ENCODE measurements at places on chromosomes 6 and 20.

DNA sequence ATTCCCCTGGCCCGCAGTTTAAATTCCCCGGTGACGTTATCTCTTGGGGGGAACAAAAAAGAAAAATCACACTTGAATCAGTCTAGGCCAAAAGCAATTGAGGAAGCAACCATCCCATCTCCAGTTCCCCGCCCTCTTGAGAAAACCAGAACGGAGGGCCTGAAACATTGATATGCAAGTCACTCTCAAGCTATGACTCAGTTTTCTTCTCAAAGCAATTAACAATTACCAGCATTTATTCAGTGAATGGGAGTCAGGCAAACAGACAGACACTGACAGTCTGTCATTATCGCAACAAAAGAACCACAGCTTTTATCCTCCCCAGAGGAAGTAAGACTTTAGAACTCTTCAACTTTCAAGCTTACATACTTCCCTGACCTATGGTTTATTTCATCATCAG, 100.9 kb downstream of the OPRM1 start:
- DNase-seq: no peak

- peak; percentile 30 for DNase-seq
Observed at GRCh38 chr6:153210083-153210482, 79.0 kb upstream of the RGS17 start.

GRCh38 chr6:140828856-140829255, 1303.9 kb upstream of the GJE1 start:
- DNase-seq: no peak

- peak; percentile 42 for DNase-seq
Observed at GRCh38 chr6:138088326-138088762, 18.9 kb downstream of the PERP start.

- DNase-seq: no peak
Observed at GRCh38 chr6:25640891-25641290, 11.1 kb upstream of the SCGN start.

DNA sequence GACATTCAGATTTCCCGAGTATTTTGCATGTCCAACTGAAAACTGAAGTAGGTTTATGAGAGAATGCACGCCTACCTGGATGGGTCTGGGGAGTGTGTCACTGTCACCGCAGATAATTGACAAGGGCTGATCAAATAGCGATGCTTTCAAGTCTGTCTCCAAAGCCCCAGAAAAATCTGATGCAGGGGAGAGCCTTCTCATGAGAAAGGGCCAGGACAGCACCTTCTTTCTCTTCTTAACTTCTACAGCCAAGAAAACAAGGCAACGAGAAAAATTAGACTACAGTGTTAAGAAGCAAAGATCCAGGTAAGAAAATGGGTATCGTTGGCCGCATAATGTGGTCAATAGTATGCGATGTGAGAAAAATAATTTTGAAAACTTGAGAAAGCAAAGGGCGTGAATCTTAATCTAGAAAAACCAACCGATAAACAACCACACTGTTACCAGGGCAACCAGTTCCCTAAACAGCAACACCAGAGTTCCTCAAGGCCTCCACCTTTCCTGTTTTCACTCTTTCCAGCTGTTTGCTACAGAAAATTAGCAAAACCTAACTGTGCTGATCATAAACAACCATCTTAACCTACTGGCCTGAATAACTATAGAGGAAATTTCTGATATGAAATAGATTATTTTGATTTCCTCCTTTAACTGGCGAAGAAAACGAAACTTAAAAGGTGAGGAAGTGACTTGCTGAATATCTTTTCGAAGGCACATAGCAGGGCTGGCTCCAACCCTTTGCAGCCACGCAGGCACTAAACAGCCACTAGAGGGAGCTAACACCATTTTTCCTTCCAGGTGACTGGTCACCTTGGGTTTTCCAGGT, 2.6 kb downstream of the TAGAP start:
- DNase-seq: no peak

DNA sequence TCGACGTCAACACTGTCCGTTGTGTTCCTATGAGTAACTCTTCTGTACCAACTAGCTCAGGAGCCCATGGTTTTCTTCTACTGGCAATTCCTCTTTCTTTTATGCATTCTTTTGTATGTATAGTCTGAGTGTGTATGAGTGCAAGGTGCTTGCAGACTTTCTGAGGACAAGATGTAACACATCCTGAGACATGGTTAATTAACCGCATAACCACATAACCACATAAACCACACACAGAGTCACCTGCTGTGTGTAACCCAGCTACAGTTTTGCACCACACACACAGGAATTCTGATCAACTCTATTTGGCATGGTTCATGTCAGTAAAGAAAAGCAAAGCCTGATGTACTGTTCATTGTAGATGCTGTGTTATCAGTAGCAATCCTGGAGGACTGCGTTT, 98.6 kb downstream of the DACT2 start:
- DNase-seq: no peak

- no peak for DNase-seq
Observed at GRCh38 chr6:148240861-148241477, 101.7 kb upstream of the SASH1 start.

GRCh38 chr20:57066126-57066900, 200.1 kb downstream of the BMP7 start:
- DNase-seq: peak; percentile 20

GRCh38 chr6:28720357-28721231, 194.9 kb downstream of the GPX5 start:
- DNase-seq: no peak

- no peak for DNase-seq
Observed at GRCh38 chr6:13427801-13428582, 59.4 kb downstream of the GFOD1 start.

DNA sequence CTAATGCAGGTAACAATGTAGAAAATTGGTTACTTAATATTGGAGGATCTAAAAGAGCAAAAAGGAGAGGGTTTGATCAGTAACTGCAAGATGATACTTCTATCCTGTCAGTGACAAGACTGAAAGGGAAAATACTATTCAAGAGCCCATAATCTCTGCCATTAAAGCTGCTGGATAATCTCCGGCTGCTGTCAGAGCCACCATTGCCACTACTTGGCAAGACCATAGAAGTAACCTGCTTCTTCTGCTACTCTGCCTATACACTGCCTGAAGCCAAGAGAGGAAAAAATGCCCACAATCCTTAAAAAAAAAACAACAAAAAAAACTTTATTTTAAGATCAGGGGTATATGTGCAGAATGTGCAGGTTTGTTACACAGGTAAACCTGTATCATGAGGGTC, 386.5 kb upstream of the ID4 start:
- DNase-seq: no peak

GRCh38 chr6:43517505-43518357, 842 bp downstream of the POLR1C start:
- no peak for DNase-seq

DNA sequence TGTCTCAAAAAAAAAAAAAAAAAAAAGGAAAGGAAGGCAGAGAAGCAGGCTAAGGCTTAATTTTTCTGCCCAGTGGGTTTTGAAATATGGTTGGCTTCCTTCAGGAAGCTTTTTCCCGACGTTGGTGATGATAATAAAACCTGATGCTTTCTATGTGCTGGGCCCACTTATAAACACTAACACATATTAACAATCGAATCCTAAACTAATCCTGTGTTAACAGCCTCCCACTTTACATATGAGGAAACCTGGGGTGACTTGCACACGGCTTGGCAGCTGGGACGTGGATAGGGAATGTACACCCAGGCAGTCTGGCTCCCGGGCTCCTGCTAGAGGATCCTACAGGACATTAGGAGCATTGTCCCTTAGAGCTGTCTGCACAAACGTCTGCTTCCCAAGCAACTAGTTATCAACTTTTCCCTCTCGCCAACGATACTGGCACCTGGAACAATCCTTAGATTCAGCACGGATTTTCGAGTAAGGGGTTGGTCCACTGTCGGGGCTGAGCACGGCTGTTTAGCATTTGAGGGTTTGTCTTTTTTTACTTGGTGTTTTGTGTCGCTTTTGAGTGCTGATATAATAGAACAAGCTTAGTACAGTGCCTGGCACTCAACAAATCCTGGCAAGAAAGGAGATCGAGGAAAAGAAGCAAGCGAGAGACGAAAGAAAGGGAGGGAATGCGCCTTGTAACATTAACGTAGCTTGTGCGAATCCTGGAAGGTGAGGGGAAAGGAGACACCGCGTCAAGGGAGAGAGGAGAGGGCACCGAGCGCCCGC, 622 bp upstream of the KIZ start:
- peak; percentile 10 for DNase-seq

DNA sequence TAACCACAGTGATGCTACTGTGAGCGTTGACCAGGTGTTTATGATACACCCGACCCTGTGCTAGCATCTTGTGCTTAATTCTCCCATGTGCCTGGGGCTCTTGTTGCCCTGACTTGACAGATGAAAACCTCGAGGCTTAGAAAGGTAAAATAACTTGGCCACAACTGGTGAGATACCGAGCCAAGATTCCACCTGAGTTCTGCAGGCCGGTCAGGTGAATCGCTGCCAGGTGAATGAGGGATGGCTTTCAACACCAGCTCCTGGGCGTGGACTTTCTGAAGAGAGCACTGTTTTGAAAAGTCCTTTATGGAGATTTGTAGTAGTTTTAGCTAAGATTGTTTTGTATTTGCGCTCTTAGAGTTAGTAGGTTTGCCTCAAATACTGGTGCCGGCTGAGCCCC, 12.2 kb upstream of the ZNF831 start:
- no peak for DNase-seq

DNA sequence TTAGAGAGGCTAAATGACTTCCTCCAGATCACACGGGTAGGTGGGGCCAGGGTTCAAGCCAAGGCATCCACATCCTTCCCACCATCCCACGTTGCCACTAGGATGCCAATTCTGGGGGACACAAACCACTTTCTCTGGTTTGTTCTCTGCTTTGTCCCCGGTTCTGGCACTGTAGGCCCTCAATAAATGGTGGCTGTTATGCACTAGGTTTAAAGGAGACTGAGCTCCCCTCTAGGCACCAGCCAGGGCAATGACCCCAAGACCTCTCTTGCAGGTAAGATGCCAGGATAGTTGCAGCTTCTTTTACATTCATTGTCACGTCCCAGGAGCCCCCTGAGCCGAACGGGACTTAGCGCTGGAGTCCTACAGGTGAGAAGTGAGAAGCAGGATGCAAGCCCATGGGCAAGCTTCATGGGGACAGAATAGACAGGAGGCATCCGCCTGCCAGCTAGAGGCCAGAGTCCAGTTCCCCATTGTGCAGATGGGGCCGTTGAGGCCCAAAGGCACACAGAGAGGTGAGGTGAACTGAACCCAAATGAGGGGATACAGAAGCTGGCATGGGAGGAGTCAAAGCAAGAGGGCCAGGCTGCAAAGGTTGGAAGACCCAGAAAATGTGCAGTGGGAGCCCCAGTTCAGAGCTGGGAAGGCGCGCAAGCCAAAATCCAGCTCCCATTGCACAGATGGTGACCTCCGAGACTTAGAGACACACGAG, 677 bp downstream of the PXMP4 start:
- no peak for DNase-seq

- DNase-seq: no peak
Observed at GRCh38 chr6:164166996-164167395, 752.5 kb downstream of the QKI start.

DNA sequence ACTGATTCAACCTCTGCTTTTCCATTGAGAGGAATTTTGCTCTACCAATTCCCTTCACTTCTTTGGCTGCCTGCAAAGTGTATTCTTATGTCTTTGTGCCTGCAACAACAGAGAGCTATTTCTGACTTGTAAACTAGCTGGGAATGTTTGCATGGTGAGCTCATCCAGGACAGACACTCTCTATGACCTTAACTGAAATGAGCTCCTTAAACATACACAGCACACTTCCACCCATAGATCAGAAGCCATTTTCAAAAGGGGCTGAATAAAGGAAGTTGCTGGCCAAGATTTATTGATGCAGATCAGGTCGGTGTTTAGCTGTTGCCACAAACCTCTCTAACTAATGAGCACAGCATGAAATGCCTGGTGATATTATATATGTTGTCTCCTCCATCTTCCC, 377.7 kb downstream of the BTBD9 start:
- DNase-seq: peak; percentile 75

DNA sequence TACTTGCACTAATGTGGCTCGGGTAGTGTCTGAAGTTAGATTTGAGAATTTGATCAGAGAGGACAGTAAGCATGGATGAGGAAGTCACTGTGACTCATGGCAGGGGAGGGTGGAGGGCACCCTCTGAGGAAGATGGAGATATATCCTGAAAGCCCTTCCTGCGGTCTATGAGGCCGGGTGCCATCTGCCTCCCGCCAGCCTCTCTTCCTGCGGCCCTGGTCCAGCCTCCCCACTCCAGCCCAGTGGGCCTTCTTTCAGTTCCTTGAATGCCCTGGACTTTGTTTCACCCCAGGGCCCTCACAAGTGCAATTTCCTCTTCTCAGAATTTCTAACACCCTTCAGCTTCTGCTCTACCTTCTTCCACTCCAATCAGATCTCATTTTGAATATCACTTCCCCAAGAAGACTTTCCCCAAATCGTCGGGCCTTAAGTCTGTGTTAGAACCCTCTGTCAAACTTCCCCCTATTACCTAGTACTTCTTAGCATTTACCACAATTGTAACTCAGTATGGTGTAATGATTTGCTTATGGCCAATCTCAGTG, 20.2 kb upstream of the TNFAIP3 start:
- no peak for DNase-seq

- DNase-seq: peak; percentile 77
Observed at GRCh38 chr6:81937296-81937937, 184.9 kb upstream of the TENT5A start.

DNA sequence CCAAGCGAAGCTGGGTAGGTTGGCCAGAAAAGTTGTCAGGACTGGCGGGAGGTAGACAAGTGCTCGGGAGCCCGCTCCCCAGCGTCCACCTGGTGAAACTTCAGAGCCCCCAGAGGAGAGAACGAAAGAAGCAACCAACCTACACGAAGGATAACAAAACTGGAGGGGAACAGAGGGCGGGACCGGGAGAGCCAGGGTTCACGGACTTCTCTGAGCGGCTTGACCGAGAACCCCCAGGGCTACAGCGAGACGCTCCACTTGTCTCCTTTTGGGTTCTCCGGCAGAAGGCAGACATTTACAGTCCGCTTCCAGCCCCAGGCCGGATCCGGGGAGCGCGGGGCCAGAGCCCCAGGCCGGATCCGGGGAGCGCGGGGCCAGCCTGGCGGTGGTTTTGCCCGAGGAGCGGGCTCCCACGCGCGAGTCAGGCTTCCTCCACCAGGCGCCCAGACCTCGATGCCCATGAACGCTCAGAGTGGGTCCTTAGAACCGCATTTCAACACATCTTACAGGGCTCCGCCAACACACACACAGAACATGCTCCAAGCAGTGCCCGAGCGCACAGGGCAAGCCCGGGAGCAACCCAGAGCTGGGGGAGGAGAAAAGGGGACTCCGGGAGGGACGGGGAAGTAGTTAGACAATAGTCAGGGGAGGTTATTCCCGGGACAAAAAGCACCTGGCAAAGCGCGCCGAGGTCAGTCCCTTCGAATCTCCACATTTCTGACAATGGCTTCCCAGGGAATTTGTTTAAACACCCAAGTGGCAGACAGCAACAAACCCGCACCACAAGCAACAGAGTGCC, 1.1 kb downstream of the PTPRK start:
- no peak for DNase-seq

All from fibroblast of skin of left quadriceps (primary cell).